ENCODE measurements at places on chromosomes 2 and 18. TPM values are rescaled to one million over a fixed set of nuclear protein-coding genes. Genes with fewer than 3 reads are reported as not detected.

SLC9A4 gene
- total RNA-seq, result not detected

CIDEA gene
- total RNA-seq, result not detected

UCN gene
- 0.46 TPM for total RNA-seq

GREB1 gene
- total RNA-seq, result 0.11 TPM
